Foreskin melanocyte (primary cell): ENCODE measurements at places on chromosomes 11 and 22.

DNA sequence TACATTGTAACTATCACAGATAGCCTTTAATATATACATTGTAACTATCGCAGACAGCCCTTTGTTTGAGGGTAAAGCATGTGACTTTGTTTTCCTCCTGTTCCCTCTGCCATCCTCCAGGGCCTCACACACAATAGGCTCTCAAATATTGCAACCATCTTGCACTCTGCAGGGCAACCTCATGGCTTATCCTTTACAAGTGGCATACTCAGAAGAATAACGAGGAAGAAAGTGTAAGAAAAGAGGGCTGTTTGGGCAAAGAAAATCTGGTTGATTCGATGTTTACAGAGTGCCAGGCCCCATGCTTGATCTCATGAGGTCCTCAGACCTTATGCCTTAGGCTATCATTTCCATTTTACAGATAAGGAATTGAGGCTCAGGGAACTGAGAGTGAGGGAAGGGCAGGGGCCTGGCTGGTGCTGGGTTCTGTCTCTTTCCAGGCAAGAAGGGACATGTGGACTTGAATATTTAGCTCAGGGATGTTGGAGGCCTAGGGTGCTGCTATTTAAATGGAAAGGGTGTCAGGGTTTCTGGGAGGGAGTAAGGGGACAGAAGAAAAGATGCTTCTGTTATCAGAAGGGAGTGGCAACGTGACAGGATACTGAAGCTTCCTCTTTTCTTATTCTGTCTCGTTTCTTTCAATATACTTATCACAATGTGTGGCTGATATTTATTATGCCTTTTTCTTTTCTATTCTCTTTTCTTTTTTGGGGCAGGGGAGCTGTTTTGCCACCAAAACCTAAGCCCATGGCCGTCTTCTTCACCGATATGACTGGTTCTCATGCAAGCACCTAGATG is 1.1 kb upstream of the SAMM50 start:
- DNase-seq = peak; percentile 46

- no peak for DNase-seq
Measured at GRCh38 chr11:107176148-107177105, 158.2 kb upstream of the GUCY1A2 start.

GRCh38 chr22:31871480-31871879 is 72.9 kb upstream of the YWHAH start:
- no peak for DNase-seq

- DNase-seq = no peak
Measured at GRCh38 chr11:61147791-61148620, 13.2 kb downstream of the VPS37C start.

DNA sequence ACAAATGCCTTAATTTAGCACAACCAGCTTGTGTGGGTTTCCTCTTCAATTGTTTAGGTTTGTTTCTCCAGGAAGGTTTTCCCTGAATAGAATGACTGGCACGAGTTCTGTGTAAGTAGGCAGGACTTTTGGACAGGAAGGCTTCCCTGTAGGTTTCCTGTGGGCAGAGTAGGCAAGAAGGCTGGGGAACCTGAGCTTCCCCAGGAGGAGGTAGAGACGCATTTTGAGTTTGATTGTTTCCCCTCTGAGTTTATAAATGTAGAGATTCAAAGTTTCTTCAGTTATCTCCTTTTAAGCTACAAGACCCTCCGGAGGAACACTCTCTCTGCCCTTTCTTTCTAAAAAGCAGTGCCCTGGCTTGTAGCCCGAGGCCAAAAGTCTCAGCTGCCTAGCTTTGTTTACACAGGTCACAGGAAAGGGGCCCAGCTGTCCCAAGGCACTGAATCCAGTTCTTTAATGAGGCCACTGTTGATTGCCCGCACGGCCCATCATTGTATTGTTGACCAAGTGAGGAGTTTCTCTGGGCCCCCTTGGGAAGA is 66.6 kb upstream of the RDX start:
- DNase-seq = no peak

- no peak for DNase-seq
Measured at GRCh38 chr11:75443043-75443442, 10.0 kb upstream of the KLHL35 start.

GRCh38 chr11:27395556-27396258 is 32.7 kb upstream of the CCDC34 start:
- no peak for DNase-seq

DNA sequence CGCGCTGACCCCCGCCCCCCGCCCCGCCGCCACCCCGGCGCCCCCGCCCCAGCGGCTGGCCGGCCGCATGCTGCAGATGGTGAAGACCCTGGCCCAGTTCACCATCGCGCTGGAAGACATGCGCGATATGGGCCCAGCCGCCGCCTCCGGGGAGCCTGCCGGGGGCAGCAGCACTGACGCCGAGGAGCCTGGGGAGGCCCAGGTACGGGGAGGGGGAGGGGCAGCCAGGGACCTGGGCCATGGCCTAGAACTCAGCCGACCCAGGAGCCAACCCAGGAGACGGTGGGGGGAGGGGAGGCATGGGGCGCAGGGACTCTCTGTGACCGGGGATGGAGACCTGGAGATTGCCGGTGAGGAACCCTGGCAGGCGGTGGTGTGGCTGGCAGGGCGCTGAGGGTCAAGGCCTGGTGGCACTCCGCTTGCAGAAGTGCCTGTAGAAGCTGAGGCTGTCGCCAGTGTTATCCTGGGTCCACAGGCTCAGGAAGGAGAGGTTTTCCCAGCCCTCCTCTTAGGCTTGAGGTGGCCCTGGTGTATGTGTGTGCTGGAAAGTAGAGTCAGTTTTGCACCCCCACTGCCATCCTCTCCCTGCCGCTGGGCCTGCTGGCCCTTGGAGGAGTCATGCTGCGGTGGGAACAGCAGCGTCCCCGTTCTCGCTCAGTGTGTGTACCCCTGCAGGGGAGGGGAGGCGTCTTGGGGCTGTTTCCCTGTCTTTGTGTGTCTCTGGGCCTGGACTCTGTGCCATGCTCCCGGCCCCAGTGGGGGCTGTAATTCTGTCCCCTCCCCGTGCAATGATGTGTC is 32.9 kb upstream of the RELT start:
- no peak for DNase-seq

DNA sequence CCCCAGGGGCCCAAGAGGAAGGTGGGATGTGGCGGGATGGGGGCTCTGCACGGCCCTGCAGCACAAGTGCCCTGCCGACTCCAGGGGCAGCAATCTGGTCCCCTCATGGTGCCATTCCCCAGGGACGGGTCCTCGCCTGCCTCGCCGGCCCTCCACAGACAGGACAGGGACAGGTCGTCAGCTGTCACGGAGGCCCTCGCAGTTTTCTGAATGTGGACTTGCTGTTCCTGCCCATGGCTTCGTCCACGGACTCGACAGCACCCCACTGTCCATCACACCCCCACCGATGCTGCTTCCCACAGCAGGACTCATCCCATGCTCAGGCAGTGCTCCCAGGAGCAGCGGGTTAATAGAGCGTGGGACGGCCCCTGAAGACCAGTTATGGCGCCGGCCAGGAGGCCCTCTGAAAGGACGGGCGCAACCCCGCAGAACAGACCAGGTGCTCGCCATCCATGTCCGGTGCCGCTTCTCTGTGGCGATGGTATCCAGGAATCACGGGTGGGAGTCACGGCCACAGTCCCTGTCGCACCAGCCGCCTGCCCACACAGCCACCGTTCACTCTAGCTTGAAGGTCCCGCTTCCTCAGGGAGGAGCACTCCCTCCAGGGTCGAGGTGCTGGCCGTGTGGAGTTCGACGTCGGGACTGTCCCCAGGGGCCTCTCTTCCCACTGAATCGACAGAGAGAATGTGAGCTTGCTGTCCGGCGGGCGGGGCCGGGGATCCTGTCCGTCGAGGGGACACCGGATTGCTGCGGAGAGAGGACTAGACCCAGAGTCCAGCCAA is 18.5 kb upstream of the MUC2 start:
- DNase-seq = no peak

- DNase-seq = no peak
Measured at GRCh38 chr11:6371825-6372224, 18.4 kb upstream of the SMPD1 start.

DNA sequence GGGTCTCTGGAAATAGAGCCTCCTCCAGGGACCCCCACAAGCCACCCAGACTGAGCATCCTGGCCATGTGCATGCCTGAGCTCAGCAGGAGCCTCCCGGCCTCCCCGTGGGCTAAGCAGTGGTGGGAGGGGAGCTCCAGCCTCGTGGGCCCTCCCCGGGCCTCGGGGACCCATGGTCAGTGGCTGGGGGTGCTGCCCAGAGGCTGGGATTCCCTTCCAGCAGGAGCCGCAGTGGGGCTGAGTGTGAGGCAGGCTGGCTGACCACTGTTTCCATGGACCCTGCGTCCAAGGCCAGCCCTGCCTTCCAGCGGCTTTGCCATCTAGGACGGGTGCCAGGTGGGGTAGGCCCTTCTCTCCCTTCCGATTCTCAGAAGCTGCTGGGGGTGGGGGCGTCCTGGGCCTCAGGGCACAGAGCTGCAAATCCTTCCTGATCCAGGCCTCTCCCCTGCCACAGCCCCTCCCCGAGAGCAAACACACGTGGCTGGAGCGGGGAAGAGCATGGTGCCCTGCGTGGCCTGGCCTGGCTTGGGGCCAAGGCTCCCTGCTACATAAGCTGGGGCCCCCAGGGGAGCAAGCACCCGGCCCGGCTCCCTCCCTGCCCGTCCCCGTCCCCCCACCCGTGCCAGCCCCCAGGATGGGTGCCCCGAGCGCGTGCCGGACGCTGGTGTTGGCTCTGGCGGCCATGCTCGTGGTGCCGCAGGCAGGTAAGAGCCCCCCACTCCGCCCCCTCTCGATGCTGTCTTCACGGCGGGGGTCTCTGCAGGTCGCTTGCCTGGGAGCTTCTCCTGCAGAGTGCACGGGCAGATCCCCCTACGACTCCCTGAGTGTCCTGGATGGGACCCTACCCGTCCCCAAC is at the start of gene MUC5B:
Gene MUC5B, plus strand, starts transcription at position 576 of the 855 bp plus-strand sequence. Its CDS starts 58 bp downstream, at position 634.
- DNase-seq = no peak

GRCh38 chr22:38849811-38850210 is 6.0 kb upstream of the NPTXR start:
- DNase-seq = no peak

GRCh38 chr22:28989035-28989464 is 72.6 kb downstream of the C22orf31 start:
- no peak for DNase-seq

GRCh38 chr11:22359295-22359694 is 21.1 kb downstream of the SLC17A6 start:
- no peak for DNase-seq

DNA sequence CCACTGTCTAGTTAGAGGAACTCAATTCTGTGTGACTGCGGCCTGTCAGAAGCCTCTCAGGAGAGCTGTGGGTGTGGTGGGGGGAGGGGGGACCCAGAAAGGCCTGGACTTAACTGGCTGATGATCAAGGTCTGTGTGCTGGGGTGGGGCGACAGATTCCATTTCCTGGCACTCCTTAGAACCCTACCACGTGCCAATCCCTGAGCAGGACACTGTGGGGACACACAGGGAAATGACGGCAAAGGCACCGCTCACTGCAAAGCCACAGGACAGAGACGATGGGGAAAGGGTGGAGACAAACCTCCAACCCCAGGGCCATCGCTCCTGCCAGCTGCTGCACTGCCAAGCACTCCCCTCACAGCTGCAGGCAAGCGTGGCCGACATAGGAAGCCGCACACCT is 58.4 kb upstream of the BID start:
- DNase-seq = no peak

DNA sequence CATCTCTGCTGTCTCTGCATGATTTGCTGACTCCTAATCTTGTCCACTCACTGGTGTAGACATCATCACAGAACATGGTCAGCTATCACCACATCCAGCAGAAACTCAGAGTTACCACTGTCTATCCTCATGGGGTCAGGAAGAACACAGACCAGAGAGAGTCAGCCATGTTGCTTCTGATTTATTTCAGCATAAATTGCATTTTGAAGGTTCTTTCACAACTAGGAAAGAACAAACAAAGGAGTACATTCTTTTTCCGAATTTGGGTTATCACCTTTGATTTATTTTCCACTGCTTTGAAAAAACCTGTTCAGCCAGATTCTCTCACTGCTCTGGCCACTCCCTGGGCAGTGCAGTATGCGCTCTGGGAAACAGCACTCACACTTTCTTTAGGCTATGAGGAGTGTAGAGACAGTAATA is 172.0 kb upstream of the MTMR2 start:
- DNase-seq = no peak

GRCh38 chr11:10526974-10527918 is 13.7 kb downstream of the RNF141 start:
- DNase-seq = no peak

DNA sequence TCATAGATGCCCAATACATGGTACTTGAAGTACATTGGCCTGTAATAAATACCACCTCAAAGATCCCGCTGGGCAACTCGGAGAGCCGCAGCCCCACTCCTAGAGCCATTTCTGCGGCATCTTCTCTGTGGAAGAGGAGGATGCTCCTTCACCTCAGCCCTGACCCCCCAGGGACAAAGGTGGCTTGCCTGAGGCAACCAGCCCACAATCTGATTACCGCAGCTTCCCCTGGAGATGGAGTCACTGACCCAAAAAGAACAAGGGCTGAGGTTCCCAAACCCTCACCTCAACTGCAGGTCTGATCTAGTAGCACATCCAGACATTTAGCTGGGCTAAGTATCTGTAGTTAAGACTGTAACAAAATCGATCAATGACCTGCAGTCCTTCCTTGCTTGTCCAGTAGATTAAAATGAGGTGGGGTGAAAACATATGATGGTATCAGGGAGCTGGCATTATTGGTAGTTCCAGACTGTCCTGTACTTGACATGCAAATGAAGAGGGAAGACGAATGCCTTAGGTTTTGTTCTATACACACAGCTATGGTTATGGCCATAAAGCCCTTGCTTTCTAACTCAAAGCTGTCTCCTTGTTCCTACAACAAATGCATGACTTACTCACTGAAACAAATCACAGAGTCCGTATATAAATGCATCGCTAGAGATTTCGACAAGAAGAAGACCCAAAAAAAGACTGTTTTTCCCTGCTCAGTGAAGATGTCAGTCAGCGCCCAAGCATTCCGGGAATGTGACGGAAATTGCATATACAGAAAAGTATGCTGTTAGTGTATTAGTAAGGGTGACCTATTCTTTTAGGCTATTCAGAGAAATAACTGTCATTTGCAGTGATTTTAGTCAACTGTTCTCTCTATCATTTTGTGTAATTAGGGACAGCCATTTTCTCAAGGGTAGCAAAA is 33.7 kb downstream of the C11orf71 start:
- peak; percentile 46 for DNase-seq

GRCh38 chr22:26883393-26883792 is 226.0 kb downstream of the MIAT start:
- no peak for DNase-seq

DNA sequence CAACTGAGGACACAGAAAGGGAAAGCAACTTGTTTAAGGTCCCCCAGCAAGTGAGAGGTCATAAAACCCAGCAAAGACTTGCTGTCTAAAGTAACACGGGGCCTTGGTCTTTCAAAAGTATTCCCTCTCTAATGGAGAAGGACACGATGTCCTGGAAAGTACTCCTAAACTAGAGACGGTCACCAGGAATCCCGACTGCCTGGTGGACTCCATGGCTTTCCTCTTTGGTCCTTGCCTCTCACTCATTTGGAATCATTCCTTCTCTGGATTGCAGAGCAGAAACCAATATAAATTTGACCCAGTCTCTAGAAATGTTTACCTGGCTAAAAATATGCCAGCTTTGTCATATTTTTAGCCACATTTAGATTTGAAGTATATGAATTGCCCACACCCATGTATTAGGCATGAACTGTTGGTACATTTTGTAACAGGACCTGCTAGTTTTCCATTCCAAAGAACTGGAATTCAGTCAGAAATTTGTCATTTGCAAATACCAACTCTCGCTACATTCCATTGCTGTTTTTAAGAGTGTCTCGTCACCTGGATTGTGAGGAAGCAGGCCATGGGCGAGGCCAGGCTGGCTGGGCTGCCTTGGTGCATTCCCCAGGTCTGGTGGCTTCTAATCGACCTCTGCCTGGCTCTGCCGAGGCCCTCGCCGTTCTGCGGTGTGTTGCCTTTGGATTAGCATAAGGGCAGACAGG is 12.9 kb downstream of the NAV2 start:
- no peak for DNase-seq

GRCh38 chr22:35733791-35734516 is 16.3 kb downstream of the APOL5 start:
- DNase-seq = no peak
